ENCODE measurements at places on chromosomes 5 and 9. TPM values are rescaled to one million over a fixed set of nuclear protein-coding genes. Genes with fewer than 3 reads are reported as not detected.

- H3K27me3 ChIP-seq = peaks cover 3% of the 10 kb centered on the region
- H3K36me3 ChIP-seq = peaks cover 12% of the 10 kb centered on the region
- no peak overlapping the region for H3K27ac ChIP-seq
- H3K4me3 ChIP-seq = no peak overlapping the region
Observed at GRCh38 chr5:3537942-3538341, 57.7 kb upstream of the IRX1 start.

DNA sequence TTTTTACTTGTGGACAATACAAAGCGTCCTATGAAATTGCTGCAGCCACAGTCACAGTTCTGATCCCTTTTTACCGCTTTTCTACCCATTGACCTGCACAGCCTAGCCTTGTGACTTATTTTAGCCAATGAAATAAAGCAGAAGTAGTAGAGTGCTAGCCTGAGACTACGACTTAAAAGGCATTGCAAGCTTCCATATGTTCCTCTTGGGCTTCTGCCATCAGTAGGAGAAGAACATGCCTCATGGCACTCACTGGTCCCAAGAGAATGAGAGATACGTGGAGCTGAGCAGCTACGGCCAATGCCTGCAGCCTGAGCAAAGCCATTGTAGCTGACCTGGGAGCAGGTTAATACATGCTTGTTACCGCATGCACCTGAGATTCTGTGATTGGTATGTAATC is 416.6 kb upstream of the CLINT1 start:
- H3K27me3 ChIP-seq = no peaks in the 10 kb centered on the region
- H3K4me1 ChIP-seq = peaks cover 24% of the 10 kb centered on the region
- H3K36me3 ChIP-seq = no peaks in the 10 kb centered on the region
- no peak overlapping the region for H3K4me3 ChIP-seq
- H3K27ac ChIP-seq = no peak overlapping the region

DNA sequence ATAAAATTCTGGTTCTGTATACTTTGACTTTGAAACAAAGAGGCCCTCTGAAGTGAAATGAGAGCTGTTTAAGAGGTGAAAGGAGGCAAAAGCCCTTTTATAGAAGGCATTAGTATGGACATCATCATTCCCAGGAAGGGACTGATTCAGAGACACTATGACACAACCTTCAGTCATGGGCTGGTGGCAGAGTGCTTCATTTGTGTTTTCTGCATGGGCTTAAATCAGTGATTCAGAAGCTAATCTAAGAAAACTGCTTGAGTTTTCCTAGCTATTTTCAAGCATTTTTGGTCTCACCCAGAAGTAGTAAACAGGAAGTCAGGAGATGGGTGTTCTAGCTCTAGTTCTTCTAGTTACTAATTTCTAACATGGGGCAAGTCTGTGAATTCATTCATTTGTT is 288.9 kb downstream of the TRPM3 start:
- H3K27ac ChIP-seq = no peak overlapping the region
- H3K36me3 ChIP-seq = no peaks in the 10 kb centered on the region
- no peak overlapping the region for H3K4me3 ChIP-seq
- no peaks in the 10 kb centered on the region for H3K27me3 ChIP-seq

ARHGEF28 gene
- total RNA-seq = 0.71 TPM
